ENCODE measurements at places on chromosomes 16 and 17.
A peak's percentile ranks its signal among the peaks of the same experiment; 100 is the strongest.

DNA sequence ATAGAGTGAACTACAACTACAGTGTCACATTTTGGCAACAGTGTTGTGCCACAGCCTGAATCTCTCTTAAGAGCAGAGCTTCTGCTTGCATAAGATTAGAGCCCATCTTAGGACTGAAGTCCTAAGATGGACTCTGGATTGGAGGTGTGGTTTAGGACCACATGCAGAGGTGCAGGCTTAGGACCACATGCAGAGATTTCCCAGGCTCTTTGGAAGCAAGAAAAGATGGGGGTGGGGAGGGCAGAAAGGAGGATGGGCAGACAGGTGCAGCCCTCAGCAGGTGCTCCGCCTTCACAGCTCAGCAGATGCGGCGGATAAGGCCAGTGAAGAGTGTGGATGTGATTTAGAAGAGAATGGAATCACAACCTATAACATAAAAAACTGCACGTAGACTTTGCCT, 128.7 kb downstream of the TANGO6 start:
- no peak for DNase-seq

DNA sequence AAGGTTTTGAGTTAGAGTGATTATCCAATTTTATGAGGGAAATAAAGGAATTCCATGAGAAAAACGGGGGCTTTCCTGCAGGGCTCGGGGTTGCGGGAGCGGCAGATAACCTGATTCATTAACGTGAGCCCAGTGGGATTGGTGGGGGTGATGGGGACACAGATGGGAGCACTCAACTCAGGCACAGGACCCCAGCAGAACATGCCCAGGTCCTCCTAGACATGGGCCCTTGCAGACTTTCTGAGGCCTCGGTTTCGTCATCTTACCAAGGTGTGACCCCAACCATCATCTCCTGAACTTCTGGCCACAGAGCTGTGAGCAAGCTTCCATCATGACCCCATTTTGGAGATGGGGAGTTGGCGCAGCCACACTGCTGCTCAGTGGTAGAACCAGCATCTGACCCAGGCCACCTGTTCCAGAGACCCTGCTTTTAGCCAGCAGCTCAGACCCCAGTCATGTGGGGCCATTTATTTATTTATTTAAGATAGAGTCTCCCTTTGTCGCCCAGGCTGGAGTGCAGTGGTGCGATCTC, 22.3 kb downstream of the CARHSP1 start:
- DNase-seq, result no peak

GRCh38 chr16:48845261-48845660, 235.3 kb upstream of the N4BP1 start:
- DNase-seq, result no peak

DNA sequence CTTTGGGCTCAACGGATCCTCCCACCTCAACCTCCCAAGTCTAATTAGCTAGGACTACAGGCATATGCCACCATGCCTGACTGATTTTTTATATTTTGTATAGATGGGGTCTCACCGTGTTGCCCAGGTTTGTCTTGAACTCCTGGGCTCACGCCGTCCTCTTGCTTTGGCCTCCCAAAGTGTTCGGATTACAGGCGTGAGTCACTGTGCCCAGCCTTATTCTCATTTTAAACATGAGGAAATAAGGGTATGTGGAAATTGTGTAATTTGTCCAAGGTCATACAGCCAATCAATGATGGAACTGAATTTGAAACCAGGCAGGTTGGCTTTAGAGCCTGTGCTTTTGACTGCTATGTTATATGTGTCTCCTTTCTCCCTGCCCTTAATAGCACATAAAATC, 27.4 kb upstream of the AQP8 start:
- DNase-seq, result no peak

DNA sequence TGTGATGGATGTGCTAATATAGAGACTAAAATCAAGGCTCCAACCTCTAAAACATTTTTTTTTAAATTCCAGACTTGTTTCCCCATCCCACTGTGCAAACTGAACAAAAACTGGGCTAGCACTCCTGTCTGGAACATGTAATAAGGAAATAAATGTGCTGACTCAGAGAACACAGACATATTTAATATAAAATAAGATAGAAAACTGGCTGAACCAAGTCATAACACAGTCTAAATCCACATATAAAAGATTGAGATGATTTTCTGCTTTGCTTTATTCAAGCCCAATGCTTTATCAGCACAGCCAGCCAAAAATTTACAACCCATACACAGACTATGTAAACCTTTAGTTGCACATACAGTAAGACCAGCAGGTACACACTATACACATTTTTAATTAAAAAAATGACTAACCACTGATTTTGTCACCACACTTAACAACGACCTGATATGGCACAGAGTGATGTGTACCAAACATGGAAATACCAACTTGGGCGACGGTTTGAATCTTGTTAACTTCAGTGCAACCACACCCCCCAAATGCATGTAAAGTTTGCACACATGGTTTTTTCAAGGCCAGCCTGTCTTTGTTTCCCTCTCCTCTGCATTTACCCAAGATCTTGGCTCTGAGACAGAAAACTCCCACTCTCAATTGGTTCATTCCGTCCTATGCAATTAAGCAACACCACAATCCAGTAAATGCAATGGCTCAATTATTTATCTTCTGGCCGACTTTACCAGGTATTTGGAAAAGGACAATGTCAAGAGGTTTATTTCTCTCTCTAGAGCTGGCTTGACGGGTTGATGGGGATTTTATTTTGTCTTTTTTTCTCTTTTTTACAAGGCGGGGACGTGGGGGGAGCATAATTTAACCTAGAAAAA, 1.2 kb downstream of the STAT3 start:
- DNase-seq, result no peak

DNA sequence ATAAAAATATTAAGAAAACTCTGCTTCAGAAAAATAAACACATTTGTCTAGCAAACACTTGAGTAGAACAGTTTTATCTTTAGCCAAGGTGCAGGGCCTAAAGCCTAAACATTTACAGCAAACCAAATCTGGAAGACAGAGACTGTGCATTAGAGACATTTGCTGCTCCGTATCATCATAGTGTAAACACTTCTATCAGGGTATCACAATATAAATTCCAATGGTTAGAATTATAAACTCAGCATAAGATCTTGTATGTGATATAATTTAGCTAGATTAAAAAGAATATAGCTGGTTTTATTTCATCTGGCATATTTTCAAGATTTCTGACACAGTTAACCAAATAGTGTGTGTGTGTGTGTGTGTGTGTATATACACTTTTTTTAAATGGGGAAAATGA, 133.8 kb upstream of the NACA2 start:
- no peak for DNase-seq

GRCh38 chr16:629833-630248, 944 bp upstream of the WFIKKN1 start:
- DNase-seq, result no peak

- DNase-seq, result no peak
Measured at GRCh38 chr17:57600074-57600473, 145.0 kb downstream of the CCDC182 start.

DNA sequence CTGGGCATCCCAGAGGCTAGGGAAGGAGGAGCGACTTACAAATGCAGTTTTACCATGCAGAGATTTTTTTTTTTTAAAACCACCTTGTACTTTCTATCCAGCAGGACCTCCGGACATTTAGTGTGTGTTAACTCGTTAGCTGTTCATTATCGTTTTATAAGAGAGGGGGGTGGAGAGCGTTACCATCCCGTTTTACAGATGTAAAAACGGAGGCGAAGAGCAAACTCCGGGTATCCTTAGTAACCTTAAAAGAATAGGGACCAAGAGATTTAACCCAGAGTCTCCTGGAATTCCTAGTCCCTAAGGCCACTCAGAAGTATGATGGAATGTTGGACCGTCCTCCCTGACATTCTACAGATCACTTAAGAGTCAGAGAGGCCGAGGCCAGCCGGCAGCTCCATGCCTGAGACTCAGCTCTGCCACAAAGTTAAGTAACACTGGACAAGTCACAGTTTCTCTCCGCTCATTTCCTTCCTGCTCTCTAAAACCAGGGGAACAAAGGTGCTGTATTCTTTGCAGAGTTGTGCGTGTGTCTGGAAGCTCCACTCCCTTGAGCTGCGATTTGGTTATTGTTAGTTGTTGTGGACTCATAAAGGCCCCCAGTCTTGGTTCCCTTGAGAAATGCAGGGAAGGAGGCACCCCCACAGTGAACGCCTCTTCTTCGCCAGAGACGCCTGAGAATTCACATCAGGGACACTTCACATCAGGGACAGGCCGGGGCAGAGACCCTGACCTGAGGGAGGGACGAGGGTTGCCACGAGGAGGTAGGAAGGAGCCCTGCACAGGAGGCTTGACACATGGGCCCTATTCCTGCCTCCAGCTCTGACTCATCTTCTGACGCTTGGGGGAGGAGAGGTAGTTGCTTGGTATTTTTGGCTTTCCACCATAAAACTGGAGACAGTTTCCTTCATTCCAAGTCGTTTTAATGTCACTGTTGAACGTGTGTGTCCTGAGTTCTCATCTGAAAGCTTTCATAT, 1.2 kb downstream of the DUSP14 start:
- DNase-seq, result no peak

- DNase-seq, result peak; percentile 37
Measured at GRCh38 chr17:40068917-40069750, 6.4 kb downstream of the THRA start.

DNA sequence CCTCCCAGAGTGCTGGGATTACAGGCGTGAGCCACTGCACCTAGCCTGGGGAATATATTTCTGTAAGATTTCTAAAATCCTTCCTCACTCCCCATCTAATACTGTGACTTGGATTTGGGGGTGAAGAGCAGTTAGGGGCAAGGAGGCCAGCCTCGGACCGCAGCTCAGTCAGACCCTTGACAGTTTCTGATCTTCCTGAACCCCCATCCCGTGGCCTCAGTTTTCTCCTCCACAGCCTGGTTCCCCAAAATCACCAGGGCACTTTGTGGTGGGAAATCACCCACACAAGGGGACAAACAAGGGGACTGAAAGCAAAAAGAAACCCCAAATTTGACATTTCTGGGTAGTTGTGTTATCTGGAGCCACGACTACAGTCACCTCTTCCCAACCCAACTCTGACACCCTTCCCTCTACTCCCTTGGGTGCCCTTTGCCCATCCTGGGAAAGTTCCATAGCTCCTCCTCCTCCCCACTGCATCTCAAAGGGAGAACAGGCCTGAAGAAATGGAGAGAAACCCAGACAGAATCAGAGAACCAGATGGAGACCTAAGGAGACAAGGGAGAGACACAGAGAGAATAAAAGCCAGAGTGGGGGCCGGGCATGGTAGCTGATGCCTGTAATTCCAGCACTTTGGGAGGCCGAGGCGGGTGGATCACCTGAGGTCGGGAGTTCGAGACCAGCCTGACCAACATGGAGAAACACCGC, 2.8 kb upstream of the STAT5A start:
- no peak for DNase-seq

DNA sequence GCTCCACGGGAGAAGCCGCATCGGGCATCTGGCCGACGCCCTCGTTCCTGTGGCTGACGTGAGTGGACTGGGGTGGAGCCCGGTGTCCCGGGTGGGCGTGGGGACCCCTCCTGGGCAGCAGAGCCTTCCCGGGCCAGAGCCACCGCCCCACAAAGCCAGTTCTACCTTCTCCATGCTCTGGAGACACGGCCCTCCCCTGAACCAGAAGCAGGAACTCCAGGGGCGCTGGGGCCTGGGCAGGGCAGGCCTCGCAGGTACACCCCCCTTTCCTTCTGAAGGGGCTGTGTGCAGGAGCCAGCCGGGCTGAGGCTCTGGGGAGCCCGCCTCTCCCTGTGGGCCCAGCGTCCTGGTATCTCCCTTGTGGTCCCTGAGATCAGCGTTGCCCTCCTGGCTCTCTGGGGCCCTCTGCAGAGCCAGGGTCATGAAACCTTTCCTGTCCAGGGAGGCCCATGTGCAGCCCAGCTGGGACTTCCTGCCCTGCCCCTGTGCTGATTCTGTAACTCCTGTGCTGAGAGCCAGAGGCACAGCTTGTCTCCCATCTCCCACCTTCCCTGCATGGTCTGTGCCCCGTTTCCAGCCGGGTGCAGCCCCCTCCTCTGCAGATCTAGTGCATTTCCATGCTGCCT, 6.5 kb downstream of the PIGQ start:
- DNase-seq, result no peak

DNA sequence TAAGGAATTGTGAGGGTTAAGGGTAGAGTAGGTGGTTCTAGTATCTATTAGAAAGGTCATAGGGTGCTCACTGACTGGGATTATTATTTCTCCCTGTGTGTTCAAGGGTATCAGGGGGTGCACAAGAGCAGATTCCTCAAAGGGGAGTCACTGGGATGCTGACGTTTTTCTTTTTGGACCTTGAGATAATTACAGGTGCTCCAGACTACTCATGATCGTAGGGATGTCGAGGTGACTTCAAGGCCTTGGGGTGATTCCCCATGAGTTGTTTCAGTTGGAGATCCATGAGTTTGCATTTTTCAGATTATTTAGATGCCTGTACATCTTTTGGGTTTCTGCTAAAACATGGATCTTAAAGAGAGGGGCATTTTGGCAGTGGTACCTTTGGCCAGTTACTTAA, 41.4 kb upstream of the TEKT1 start:
- DNase-seq, result no peak

DNA sequence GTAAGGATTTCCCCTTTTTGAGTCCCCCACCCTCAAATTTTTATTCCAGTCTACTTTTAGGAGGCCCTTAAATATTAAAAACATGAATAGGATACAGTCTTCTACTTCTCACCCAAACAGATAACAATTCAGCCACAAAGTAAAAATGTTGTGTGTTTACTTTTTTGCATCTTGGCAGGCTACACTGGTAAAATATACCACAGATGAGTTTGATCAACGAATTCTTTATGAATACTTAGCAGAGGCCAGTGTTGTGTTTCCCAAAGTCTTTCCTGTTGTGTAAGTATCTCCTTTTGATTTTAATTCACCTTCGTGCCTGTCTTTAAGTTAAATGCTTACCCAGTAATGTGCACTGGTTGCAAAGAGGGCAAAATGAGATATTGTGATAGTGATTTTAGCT, 34.4 kb upstream of the RAB11FIP4 start:
- DNase-seq, result no peak

DNA sequence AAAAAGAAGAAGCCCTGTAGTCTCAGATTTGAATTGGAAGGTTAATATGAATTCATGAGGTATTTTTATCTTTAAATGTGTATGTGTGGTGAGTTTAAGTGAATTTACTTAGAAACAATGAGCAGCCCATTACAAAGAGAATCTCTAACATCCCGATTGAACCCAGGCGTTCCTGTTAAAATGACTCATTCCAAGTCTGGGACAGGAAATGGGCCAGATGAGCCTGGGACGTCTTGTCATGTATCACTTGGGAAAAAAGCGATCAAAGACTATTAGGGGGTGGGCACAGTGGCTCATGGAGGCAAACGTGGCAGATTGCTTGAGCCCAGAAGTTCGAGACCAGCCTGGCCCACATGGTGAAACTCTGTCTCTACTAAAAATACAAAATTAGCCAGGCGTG, 81.6 kb downstream of the SEC14L1 start:
- DNase-seq, result no peak

- no peak for DNase-seq
Measured at GRCh38 chr17:27569884-27570577, 61.0 kb upstream of the LGALS9 start.

DNA sequence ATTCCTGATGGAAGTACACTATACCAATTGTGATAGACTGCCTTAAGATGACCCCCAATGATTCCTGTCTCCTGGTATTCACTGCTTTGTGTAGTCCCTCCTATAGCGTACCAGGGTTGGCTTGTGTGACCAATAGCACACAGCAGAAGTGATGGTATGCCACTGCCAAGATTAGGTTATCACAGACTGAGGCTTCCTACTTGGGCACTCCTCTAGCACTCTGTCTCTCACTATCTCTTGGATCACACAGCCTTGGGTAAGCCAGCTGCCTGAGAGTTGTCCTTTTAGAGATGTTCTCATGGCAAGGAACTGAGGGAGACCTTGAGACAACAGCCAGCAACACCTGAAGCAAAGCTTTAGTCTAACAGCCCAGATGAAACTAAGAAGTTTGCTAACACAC, 12.7 kb upstream of the AMFR start:
- DNase-seq, result no peak

- DNase-seq, result no peak
Measured at GRCh38 chr16:85183564-85183963, 71.3 kb upstream of the CIBAR2 start.

Measured in activated CD8-positive, alpha-beta memory T cell treated with anti-CD3 and anti-CD28 coated beads for 1 hour (primary cell).